Left colon (tissue), 2 donors: ENCODE measurements at places on chromosomes 11 and 22. TPM values are rescaled to one million over a fixed set of nuclear protein-coding genes. Genes with fewer than 3 reads are reported as not detected.

Gene TMPRSS4
- 255 TPM for total RNA-seq

Gene SLC17A6
- not detected for total RNA-seq

Gene MMP12
- total RNA-seq: 10.9 TPM

Gene SCGB2A2
- not detected for total RNA-seq

Gene PTGDR2
- 4.6 TPM for total RNA-seq

Gene CCDC157
- 1.6 TPM for total RNA-seq

Gene CD3E
- total RNA-seq: 6.7 TPM

Gene IFITM10
- 1.7 TPM for total RNA-seq

Gene SLC15A3
- total RNA-seq: 8.6 TPM

Gene TPBGL
- 0.11 TPM for total RNA-seq

Gene CTSC
- total RNA-seq: 65.4 TPM

Gene WT1
- not detected for total RNA-seq

Gene OR2AG2
- 0.21 TPM for total RNA-seq

Gene KRTAP5-11
- not detected for total RNA-seq

Gene OR2D2
- total RNA-seq: 0.22 TPM

Gene OR2AT4
- total RNA-seq: not detected

Gene UPK2
- not detected for total RNA-seq

Gene SOX6
- total RNA-seq: 7.8 TPM

Gene PARVG
- 3.6 TPM for total RNA-seq

Gene TRIM51
- not detected for total RNA-seq

Gene OR4D6
- total RNA-seq: not detected

Gene NXPE1
- total RNA-seq: 225 TPM

Gene GNAZ
- 1.0 TPM for total RNA-seq

Gene FZD4
- 9.0 TPM for total RNA-seq

Gene RAB36
- 1.1 TPM for total RNA-seq

Gene HOATZ
- total RNA-seq: not detected

Gene PCF11
- total RNA-seq: 52.0 TPM

Gene DNAJB7
- total RNA-seq: 0.21 TPM

Gene SPTBN2
- 7.3 TPM for total RNA-seq

Gene C11orf91
- not detected for total RNA-seq

Gene TSPAN18
- total RNA-seq: 3.1 TPM

Gene KRTAP5-10
- 0.58 TPM for total RNA-seq

Gene SYTL2
- total RNA-seq: 300 TPM

Gene PTPN5
- total RNA-seq: 0.22 TPM

Gene P2RY6
- total RNA-seq: 1.5 TPM

Gene OR10A2
- not detected for total RNA-seq

Gene SOX10
- total RNA-seq: 1.5 TPM

Gene ASCC2
- total RNA-seq: 71.3 TPM

Gene KCNJ5
- total RNA-seq: 0.89 TPM

Gene CRYBB3
- 0.70 TPM for total RNA-seq

Gene ZFTA
- 7.5 TPM for total RNA-seq

Gene ACRV1
- not detected for total RNA-seq

Gene KDM4D
- 0.55 TPM for total RNA-seq

Gene PKP3
- total RNA-seq: 168 TPM

Gene SMPD1
- 136 TPM for total RNA-seq

Gene DRD2
- 0.36 TPM for total RNA-seq

Gene PACSIN3
- 7.1 TPM for total RNA-seq

Gene SLC22A8
- total RNA-seq: not detected

Gene HMGXB4
- 19.7 TPM for total RNA-seq

Gene IGLL5
- 40.7 TPM for total RNA-seq

Gene TBX10
- total RNA-seq: 12.9 TPM

Gene ZNF408
- total RNA-seq: 11.6 TPM

Gene SMDT1
- total RNA-seq: 145 TPM

Gene LGR4
- 120 TPM for total RNA-seq

Gene HIC2
- total RNA-seq: 5.0 TPM

Gene OR9Q2
- not detected for total RNA-seq
